T-helper 2 cell treated with Interferon-gamma antibody and Interleukin-4, amounts not matched to agents 5 μg/mL and 100 μg/mL, for 36 hours (primary cell): ENCODE measurements at places on chromosomes 12 and 14.

- DNase-seq, result no peak
Observed at GRCh38 chr12:108585864-108586263, 12.0 kb downstream of the TMEM119 start.

GRCh38 chr12:123602651-123603195 lies 824 bp downstream of the DDX55 start:
- DNase-seq, result no peak

DNA sequence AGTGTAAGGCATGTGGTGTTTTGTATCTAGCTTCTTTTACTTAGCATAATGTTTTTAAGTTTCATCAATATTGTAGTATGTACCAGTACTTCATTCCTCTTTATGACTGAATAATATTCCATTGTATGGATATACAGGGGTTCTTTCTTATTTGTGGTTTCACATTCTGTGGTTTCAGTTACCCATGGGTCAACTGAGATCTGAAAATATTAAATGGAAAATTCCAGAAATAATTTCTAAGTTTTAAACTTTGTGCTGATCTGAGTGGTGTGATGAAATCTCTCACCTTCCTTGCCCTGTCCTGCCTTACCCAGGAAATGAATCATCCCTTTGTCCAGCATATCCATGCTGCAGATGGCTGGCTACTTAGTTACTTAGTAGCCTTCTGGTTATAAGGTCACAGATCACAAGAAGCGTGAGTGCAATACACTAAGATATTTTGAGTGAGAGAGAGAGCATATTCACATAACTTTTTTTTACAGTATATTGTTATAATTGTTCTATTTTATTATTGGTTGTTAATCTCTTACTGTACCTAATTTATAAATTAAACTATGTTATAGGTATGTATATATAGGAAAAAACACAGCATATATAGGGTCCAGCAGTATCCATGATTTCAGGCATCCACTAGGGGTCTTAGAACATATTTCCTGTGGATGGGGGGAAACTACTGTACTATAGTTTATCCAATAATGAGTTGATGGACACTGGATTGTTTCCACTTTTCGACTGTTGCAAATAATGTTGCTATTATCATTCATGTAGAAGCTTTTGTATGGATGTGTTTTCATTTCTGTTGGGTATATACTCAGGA lies 59.6 kb upstream of the LRTM2 start:
- DNase-seq, result no peak

- no peak for DNase-seq
Observed at GRCh38 chr12:130480887-130481286, 143.2 kb downstream of the PIWIL1 start.

DNA sequence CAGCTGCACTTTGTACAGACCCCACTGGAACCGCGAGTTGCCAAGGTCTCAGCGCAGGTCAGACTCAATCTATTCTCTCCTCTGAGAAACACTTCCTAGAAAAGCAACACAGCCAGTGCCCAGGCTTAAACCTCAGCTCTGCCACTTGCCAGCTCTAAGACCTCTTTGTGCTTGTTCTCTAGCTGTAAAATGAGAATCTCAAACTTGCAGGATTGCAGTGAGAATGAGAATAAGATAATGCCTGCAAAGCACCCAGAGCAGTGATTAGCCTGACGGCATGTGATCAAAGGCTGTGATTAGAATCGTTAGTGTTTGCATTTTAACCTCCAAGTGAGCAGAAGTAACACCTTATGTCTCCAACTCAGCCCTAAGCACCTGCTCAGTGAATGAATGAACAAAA lies 21.3 kb downstream of the ANO2 start:
- no peak for DNase-seq

- DNase-seq, result no peak
Observed at GRCh38 chr12:122090759-122091515, 12.4 kb downstream of the MLXIP start.

GRCh38 chr14:50093496-50093895 lies 22.9 kb downstream of the VCPKMT start:
- DNase-seq, result no peak

DNA sequence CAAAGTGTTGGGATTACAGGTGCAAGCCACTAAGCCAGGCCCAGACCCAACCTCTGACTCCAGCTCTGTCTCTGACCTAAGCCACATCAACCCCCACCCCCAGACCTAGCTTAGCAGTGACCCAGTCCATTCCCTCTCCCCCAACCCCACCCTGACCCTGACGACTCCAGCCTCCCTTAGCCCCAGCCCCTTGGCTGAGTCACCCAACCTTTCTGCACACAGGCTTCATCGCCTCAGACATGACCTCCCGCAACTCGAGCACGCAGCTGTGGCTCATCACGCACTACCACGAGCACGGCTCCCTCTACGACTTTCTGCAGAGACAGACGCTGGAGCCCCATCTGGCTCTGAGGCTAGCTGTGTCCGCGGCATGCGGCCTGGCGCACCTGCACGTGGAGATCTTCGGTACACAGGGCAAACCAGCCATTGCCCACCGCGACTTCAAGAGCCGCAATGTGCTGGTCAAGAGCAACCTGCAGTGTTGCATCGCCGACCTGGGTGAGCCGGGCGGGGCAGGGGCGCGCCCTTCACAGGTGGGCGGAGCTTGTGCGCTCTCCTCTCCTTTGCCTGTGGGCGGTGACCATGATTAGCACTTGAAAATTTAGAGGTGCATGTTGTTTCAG lies 7.8 kb downstream of the ACVRL1 start:
- no peak for DNase-seq

DNA sequence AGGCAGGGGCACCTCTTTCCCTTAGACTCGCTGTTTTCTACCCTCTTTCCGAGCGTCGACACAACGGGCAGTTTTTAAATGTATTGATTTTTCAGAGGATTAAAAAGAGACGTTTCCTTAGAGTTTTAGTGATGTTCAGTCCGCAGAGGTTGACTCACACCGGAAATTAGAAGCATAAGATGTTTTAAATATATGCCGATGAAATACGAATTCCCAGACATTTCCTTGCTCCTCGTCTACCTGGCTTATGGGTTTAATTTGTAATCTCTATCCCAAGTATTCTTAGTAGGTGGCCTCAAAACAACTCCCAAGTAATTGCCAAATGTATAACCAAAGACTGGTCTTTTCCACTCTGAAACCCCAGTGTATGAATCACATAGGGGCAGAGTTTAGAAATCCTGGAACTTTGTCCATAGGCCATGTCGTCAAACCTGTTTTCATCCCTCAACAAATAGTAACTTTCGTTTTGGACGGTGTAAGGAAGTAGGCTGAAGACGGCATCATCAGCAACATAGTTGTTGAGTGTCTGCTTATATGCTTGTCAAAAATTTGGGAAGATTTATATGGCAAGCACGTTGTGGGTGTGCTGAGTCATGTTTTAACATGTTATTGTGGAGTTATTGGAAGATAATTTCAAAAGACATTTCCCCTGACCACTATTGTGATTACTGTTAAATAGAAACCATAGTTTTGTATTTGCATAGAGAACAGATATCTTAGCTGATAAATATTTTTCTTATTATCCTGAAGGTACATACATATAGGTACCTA lies 824 bp downstream of the TBK1 start:
- DNase-seq, result no peak
